Neural crest cell (in vitro differentiated cells): ENCODE measurements at places on chromosomes 7 and 10. TPM values are rescaled to one million over a fixed set of nuclear protein-coding genes. Genes with fewer than 3 reads are reported as not detected.

Gene CXCL12
- total RNA-seq, result 3.6 and 4.0 TPM in 2 replicates

Gene AQP1
- total RNA-seq, result 0.48 and 1.4 TPM in 2 replicates

- H3K36me3 ChIP-seq, result no peaks in the 10 kb centered on the region
- DNase-seq, result no peak
- H3K27ac ChIP-seq, result no peak overlapping the region
- H3K4me1 ChIP-seq, result peaks cover 12% of the 10 kb centered on the region
- H3K27me3 ChIP-seq, result no peaks in the 10 kb centered on the region
Observed at GRCh38 chr7:12470930-12471329, 67.3 kb upstream of the VWDE start.

GRCh38 chr10:113961182-113962031, 82.3 kb upstream of the ADRB1 start:
- no peaks in the 10 kb centered on the region for H3K36me3 ChIP-seq
- H3K4me1 ChIP-seq, result peaks cover 24% of the 10 kb centered on the region
- peak overlapping the region; percentile 3 for H3K27ac ChIP-seq
- no peak for DNase-seq

DNA sequence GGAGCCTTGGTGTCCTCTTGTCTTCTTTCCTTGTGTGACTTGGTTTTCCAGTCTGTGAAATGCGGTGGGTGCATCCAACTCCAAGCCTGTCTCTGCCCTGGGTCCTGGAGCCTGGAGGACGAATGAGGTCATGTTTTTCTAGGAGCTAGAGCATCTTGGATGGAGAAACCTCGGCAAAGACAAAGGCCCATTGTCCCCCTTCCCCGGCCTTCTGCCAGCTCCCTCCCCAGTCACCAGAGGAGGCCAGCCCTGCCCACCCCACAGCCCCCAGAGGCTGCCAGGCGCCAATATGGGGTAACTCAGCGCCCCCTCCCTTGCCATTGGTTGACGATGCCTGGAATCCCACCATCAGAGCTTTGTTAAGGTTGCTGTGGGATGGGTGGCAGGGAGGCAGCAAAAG, 40.4 kb downstream of the KCTD7 start:
- no peaks in the 10 kb centered on the region for H3K36me3 ChIP-seq
- no peaks in the 10 kb centered on the region for H3K27me3 ChIP-seq
- H3K4me3 ChIP-seq, result no peak overlapping the region
- H3K27ac ChIP-seq, result peak overlapping the region; percentile 67

GRCh38 chr7:156474241-156474743, 166.3 kb upstream of the RNF32 start:
- H3K4me3 ChIP-seq, result no peak overlapping the region
- no peaks in the 10 kb centered on the region for H3K27me3 ChIP-seq
- no peak for DNase-seq
- peaks cover 7% of the 10 kb centered on the region for H3K4me1 ChIP-seq
- no peaks in the 10 kb centered on the region for H3K36me3 ChIP-seq

DNA sequence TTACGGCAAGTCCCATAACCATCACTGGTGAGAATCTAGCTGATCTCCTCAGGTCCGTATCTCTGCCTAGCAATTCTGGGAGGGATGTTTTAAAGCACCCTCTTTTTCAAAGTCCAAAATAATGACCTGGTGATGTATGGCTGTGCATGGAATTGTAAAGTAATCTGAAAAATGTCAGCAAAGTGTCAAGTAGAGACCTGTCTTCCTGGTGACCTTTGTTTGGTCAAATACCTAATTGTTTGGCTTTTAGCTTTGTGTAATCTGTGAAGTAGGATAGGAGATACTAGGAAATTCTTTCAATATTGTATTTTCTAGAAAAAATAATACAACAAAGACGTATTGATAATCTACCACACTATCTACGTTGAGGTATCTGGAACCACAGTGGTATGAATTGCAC, 51.0 kb downstream of the ABCB5 start:
- no peak for DNase-seq
- no peak overlapping the region for H3K27ac ChIP-seq
- no peaks in the 10 kb centered on the region for H3K4me1 ChIP-seq

DNA sequence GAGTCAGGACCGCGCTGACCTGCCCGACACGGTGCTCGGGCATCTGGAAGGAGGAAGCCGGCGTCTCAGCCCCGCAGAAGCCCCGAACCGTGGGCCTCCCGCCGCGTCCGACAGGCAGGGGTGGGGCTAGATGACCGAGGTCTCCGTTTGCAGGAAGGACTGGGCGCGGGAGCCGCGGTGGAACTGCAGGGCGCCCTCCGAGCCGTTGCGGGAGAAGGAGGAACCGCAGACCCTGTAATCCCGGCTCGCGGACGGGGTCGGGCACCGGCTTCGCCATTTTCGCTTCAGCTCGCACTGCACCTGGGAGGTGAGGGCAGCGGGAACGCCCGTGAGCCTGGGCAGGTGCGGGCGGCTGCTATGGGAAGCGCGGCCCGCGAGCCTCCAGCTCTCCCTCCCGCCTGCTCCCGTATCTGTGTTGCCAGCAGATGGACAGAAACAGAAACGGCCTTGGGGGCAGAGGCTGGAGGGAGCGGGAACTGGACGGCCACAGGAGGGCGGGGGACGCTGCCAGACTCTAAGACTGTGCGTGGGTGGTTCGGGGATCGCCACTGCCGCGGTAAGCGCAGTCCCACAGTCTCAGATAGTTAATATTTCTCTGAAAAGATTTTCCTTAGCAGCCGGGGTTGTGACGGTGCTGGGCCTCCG, 114.1 kb downstream of the VIPR2 start:
- peak overlapping the region; percentile 72 for H3K4me3 ChIP-seq
- H3K27ac ChIP-seq, result no peak overlapping the region
- peaks cover 37% of the 10 kb centered on the region for H3K4me1 ChIP-seq
- H3K36me3 ChIP-seq, result no peaks in the 10 kb centered on the region

DNA sequence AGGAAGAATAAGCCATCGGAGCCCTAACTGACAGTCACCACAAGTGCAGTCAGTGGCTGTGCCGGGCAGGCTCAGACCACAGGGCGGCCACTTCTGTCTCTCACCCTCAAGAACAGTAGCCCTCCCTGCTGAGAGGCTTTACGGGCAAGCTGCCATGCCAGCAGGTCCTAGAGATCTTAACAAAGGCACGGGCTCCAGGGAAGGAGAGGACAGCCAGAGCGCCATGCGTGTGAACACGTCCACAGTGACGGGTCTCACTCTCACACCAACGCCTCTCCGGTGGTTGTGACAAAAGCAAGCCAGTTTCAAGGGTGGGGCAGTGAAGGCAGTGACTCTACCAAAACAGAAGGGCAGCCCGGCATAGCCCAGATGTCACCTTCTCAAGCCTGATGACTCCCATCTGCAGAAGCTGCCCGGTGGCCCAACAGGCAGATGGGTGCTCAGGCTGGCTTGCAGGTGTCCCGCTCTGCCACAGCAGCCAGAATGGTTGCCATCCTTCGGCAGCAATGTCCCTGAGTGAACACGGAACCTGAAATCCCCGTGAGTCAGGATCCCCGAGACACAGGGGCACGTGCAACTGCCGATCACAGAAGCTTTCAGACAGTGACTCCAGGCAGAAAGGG, 102.0 kb downstream of the FAM53B start:
- no peak overlapping the region for H3K4me3 ChIP-seq
- no peaks in the 10 kb centered on the region for H3K27me3 ChIP-seq
- H3K4me1 ChIP-seq, result peaks cover 54% of the 10 kb centered on the region
- H3K36me3 ChIP-seq, result no peaks in the 10 kb centered on the region
- H3K27ac ChIP-seq, result no peak overlapping the region

- no peaks in the 10 kb centered on the region for H3K36me3 ChIP-seq
- no peak overlapping the region for H3K27ac ChIP-seq
- peaks cover 3% of the 10 kb centered on the region for H3K4me1 ChIP-seq
- peaks cover 5% of the 10 kb centered on the region for H3K27me3 ChIP-seq
Observed at GRCh38 chr7:3154317-3154716, 110.7 kb upstream of the CARD11 start.

DNA sequence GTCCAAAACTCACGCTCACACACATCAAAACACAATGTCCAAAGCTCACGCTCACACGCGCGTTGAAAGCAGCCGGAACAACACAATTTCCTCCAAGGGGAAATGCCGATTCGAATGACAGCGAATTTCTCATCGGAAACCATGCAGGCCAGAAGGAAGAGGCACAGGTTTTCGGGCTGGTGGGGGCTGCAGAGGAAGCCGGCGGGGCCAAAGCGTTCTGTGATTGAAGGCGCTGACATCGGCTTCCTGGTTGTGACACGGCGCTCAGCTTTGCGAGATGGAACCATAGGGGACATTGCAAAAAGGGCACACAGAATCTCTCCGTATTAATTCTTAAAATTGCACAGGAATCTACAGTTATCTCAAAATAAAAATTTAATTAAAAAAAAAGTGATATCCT, 61.3 kb downstream of the FOXL3 start:
- no peaks in the 10 kb centered on the region for H3K27me3 ChIP-seq
- no peak overlapping the region for H3K27ac ChIP-seq
- no peaks in the 10 kb centered on the region for H3K4me1 ChIP-seq
- no peak for DNase-seq

DNA sequence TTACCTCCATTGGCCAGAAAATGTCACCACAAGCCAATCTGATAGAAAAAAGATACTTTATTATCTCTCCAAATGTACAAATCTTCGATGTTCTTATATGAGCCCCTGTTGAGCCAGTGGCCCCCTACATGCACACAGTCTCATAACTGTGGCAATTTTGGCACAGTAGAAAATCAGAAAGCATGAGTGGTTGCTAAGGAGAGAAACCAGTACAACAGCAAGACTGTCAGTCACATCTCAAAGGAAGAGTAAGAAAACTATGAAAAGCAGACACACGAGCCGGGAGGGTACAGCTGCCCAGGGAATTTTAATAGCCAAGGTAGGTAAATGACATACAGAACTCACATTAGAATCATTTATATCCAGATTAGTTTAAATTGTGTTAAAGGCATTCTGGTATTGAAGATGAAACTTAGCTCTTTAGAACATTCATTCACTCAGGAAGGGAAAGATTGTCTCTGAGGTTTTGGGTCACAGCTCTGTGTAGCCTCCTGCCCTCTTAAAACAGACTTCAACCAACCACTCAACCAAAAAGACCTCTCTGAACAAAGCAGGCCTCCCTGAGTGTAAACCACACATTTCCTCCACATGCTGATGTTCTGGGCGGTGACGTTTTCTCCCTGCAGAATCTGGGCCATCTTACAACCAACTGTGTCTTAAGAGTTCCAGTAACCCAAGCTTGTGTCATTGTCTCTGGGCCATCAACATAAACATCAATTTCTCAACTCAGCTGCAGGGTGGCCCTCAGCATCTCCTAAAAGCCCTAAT, 80.8 kb upstream of the ADAM12 start:
- H3K27me3 ChIP-seq, result no peaks in the 10 kb centered on the region
- peaks cover 11% of the 10 kb centered on the region for H3K4me1 ChIP-seq
- no peak overlapping the region for H3K27ac ChIP-seq
- DNase-seq, result no peak
